ENCODE measurements at places on chromosomes 1 and 21.

DNA sequence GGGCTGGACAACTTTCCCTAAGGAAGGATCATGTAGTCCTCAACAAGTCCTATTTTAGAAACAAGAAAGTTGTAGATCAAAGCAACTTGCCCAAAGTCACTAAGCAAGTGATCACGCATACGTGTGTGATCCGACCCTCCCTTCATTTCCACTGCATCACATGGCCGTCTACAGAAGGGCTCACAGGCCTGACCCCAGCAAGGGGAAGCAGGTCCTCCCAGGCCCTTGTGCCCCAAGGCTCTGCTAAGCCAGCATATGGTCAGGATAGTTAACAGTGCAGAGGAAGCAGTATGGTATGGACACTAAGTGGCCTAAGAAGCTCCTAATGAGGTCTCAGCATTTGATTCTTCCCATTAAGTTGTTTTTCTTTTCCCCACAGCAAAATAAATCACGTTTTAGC lies 24.8 kb downstream of the TFAP2E start:
- DNase-seq: no peak

DNA sequence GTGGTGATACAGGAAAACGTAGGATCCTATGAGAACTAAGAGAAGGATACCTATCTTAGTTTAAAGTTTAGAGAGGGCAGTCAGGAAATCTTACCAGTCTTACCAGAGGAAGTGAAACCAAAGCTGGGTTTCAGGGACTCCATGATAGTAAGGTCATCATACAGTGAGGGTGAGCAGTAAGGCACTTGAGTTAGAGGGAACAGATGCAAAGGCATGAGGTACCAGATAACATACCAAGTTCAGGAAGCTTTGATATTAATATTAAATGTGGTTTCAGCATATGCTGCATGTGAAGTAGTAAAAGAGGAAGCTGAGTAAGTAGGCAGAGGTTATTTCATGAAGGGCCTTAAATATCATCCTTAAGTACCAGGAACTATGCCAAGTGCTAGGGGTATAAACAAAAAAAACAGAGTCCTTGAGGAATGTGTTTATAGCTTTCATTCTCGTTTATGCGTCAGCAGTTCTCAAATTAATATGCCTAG lies 16.9 kb downstream of the ATG4C start:
- no peak for DNase-seq

DNA sequence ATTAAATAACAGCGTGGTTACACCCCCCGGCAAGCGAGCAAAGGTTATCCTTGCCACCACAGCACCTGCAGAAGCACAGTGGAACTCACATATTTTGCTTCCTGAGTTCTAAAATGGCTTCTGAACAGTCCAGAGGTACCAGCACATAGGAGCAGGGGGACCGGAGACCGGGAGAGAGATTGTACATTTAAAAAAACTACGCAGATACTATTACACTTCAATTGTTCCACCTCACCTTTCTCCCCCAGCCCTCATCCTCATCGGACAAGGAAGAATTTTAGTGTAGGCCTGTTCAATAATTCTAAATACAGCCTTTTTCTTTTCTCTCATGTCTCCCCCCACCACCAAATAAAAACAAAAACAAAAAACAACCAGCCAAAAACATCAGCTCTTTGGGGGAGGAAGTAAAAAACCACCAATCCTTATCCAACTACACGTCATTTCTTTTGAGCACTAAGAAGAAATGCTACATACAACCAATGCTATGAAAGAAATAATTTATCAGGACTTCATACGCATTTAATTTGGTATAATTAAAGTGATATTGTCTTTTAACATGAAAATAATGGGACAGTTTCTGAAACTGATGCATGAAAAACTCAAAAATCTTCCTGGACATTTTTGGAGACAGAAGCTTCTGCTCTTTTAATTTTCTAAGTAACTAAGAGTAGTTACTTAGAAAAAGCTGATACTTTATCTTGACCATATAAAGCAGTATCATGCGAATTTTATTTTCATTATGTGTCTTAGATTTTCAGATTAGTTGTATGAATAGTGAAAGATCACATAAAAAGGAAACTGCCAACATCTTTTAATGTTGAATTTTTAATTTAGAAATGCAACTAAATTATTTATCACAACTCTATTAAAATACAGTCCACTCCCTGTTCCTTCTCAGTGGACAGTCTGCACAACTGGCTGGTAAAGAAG lies 9.1 kb downstream of the CDKN2C start:
- DNase-seq: peak; percentile 58

DNA sequence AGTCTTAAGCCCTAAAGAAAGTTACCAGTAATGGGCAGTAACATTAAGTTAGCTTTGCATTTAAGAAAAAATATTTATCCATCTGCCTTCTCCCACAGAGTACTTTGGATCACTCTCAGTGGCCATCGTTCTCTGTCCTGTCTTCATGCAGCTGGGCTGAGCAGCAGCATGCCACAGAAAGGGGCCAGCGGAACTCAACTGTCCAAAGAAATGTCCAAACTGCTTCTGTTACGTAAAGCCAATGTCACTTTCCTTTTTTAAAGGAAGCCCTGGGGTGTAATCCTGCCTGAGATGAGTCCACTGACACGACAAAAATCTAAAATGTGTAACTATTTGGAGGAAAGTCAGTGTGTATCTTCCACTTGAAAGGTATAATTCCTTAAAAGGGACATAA lies 291.6 kb downstream of the SMYD3 start:
- no peak for DNase-seq

GRCh38 chr1:38858833-38859560 lies 575 bp downstream of the RRAGC start:
- peak; percentile 70 for DNase-seq

- DNase-seq: no peak
These were observed 1016.3 kb upstream of the NCAM2 start for GRCh38 chr21:19981938-19982337.

DNA sequence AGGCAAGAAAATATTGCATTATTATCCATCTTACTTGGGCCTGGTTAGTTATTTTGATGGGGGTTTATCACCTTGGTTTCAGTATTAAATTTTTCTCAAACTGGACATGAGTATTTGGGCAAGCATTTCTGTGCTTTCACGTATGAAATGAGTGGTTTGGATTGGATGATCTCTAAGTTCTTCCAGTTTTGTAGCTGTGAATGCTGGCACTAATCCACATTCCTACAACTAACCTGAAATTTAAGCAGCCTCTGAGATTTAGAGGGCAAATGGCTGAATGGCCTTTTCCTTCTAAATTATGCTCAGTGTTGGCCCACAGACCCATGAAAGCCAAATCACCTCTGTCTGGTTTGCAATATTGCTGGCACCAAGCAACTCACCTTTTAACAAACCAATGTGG lies 475.0 kb upstream of the B3GALT2 start:
- DNase-seq: no peak

DNA sequence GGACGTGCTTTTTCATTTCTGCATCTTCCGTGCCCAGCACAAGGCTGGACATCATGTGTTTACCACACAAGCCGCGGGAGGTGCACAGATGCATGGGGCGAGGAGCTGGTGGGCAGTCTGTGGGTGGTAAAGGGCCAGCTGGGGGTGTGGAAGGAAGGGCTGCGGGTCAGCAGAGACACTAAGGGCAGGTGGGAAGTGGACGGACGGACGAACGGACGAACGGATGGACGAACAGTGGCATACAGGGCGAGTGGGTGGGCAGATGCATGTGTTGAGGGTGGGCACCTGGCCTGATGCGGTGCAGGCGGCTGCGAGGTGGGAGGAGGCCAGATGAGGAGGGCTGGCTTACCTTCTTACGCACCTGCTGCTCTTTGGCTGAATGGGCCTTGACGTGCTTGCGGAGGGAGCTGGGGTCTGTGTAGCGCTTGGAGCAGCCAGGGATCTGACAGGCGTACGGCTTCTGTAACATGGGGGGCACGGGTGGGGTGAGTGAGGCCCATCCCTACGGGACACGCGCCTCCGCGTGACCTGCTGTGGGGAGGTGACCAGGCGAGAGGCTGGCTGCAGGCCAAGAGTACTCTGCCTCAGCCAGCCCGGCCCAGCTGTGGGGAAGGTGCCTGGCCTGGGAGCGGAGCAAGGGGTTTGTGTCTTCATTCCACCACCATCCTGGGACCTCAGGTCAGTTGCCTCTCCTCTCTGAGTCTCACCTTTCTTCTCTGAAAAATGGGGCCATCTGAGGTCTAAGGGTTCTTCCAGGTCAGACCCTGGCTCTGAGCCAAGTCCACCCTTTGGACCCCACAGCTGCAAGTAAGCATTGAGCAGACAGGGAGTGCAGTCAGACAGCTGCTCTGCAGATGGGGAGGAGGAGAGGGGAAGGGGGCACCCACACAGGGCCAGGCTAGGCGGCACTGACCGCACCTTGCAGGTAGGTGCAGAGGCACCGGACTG lies 65.5 kb downstream of the DMRTB1 start:
- no peak for DNase-seq
